ENCODE measurements at places on chromosomes 6 and 20.

- no peak for DNase-seq
These were observed 66.3 kb downstream of the EDN1 start for GRCh38 chr6:12356431-12356830.

- no peak for DNase-seq
These were observed 28.9 kb upstream of the ZNF217 start for GRCh38 chr20:53622247-53623133.

- no peak for DNase-seq
These were observed 10.6 kb upstream of the TTPAL start for GRCh38 chr20:44465001-44465560.

DNA sequence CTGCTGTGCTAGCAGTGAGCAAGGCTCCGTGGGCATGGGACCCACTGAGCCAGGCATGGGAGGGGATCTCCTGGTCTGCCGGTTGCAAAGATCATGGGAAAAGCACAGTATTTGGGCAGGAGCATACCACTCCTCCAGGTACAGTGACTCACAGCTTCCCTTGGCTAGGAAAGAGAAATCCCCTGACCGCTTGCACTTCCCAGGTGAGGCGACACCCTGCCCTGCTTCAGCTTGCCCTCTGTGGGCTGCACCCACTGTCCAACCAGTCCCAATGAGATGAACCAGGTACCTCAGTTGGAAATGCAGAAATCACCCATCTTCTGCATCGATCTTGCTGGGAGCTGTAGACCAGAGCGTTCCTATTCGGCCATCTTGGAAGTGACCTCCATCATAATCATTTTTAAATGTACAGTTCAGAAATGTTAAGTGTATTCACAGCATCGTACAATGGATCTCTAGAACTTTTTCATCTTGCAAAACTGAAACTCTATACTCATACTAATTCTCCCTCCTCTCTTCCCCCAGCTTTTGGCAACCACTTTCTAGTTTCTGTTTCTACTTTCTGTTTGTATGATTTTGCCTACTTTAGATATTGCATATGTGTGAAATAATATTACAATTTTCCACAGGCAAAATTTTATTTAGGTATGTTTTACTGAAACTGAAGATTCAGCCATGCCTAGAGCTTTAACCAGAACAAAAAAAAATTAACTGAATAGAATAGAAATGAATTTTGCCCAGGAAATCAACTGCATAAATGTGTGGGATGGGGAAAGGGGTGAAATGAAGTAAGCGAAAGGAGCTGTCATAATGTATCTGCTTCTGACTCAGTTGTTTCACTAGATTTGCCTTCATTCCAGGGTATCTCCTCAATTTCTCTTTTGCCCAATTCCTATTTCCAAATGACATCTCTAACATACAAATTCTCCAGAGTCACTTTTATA is 100.0 kb downstream of the RWDD2A start:
- no peak for DNase-seq

DNA sequence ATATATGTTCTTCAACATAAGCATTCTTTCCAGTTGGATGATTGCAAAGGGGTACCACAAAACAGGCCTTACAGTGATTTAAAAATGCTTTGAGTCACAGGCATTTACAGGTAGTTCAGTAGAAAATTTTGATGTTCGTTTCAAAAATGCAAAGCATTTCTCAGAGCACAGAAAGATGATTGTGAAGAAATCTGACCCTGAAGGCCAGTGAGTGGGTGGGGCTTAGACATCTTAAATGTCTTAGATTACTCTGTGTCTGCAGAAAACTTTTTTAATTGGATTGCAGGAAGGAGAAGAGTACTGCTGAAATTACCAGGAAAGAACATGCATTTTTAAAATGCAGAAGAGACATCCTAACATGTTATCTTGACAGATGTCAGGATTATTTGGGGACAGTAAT is 268.3 kb downstream of the CDKAL1 start:
- peak; percentile 19 for DNase-seq

GRCh38 chr20:57558614-57559288 is 2.2 kb upstream of the PCK1 start:
- DNase-seq: no peak

DNA sequence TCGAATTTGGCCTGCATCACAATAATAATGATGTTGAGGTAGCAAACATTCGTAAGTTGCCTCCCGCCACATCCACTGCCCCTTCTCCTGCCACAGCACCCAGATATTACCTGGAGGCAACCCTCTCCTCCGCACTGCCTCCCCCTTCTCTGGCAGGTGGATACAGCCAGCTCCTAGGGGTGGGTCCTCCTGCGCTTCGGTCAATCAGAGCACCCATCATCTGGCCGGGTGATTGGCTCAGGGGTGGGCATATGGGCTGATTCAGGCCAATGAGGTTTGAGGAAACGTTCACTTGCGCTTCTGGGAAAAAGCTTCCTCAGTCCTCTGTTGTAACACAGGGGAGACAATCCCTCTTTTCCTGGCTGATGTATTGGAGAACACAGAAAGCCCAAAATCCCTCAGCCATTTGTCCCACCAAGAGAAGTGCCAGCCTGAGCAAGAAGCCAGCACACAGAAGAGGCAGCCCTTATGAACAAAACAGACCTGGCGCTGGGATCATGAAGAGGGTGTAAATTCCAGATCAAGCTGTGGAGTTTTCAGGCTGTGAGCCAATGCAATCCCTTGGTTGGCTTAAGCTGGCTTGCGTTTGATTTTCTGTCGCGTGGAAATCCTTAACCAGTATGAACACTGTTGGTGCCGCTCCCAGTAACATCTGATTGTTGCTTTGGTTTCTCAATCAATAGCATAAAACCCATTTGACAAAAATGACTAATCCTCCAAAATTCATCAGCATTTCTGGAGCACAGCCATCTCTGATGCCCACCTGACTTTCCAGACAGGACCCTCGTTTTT is 82.2 kb downstream of the PRDM1 start:
- DNase-seq: no peak

DNA sequence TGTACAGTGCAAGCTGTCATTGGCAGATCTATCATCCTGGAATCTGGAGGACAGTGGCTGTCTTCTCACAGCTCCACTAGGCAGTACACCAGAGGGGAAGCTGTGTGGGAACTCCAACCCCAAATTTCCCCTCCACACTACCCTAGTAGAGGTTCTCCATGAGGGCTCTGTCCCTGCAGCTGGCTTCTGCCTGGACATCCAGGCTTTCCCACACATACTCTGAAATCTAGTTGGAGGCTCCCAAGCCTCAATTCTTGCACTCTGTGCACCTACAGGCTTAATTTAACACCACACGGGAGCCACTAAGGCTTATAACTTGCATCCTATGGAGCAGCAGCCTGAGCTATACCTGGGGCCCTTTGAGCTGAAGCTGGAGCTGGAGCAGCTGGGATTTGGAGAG is 43.0 kb upstream of the TRIM39 start:
- DNase-seq: no peak

DNA sequence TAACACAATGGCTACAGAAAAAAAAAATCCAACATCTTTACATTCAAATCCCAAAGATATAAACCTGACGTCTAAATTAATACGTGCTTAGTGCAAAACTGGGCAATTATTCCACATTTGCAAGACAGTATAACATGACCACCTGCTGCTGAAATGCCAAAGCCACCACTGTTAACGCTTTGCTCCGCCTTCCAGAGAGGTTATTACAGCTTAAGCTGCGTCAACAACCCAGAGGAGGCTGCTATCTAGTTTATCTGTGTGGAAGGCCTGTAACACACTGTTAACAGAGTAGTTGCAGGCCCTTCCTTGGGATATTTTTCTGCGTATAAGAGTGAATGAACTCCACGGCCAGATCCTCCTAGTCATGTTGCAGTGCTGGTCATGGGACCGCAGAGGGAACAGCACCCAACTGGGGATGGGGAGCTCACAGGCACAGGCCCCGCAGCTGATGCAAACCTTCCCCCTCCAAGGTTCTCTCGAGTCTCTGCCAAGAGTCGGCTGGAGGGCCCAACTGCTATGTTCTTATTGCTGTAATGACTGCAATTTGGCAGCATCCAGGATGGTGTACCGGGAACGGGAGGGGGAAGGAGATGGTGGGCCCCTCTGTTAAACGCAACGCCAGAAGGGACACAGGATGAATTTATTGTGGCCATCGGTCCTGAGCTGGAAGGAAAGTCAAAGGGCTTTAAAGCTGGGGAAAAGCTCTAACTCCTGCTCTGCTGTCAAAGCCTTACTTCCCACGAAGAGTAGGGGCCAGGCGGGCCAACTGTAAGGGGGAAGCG is 993 bp upstream of the NCOA7 start:
- peak; percentile 44 for DNase-seq

- DNase-seq: no peak
These were observed 339.0 kb upstream of the CITED2 start for GRCh38 chr6:139713424-139713823.

- DNase-seq: no peak
These were observed 33.3 kb downstream of the BAK1 start for GRCh38 chr6:33546766-33547165.

- no peak for DNase-seq
These were observed 57.9 kb downstream of the HLA-A start for GRCh38 chr6:30000156-30000791.

- no peak for DNase-seq
These were observed 71.2 kb downstream of the LY86 start for GRCh38 chr6:6659600-6660327.

- no peak for DNase-seq
These were observed 25.7 kb downstream of the NTSR1 start for GRCh38 chr20:62734326-62734725.

DNA sequence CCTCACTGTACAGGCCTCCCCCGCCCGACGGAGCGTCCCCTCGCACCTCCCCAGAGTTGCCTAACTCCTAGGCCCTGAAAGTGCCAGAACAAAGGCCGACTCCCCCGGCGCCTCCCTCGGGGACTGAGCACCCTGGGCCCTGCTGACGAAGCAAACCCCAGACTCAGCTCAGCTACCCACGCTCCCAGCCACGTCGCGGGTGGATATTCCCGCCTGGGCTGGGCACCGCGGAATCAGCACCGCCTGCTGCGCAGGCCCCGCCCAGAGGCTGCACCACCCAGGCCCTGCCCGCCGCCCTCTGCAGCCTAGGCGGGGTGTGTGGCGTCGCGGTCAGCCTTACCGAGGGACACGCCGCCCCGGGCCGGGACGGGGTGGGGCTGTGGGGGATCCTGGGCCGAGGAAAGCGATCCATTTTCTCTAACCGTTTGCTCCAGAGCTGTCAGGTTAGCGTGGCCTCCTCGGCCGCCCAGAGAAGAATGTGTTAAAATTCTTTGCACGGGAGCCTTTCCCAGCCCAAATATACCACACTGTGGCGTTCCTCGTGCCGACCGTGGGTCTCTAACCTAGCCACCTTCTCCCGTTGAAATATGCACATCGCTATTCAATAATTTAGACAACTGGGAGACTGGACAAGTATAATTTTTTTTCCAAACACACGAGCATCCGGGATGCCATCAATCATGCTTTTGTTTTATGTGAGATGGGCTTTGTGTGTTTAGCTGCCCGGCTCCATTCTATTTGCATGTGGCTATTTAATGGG is 31.4 kb downstream of the TFAP2A start:
- DNase-seq: no peak

DNA sequence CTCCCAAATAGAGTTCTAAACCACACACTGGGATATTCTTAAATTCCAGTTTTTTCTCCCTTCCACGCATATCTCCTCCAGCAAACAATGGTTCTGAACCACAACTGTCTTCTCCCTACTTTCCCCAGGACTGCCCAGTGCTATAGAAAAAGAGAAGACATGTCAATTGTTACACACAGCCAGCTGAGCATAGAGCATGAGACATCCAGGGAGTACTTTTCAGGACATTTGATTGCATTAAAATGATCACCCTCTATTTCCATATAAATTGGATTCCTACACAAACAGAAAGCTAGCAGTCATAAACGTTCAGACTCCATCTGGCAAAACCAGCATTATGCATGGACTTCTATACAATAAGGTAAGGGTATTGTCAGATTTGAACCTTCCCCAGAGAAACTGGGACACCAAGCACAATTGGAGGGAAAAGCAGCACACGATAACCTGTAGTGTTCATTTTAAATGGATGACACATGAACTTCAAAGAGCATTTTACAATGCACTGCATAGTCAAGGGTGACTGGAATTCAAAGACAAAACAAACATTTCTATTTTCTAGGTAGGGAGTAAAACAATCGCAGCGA is 93.1 kb upstream of the HEY2 start:
- no peak for DNase-seq

GRCh38 chr6:89357390-89357789 is 4.9 kb upstream of the UBE2J1 start:
- DNase-seq: no peak

- DNase-seq: no peak
These were observed 19.1 kb downstream of the PCK1 start for GRCh38 chr20:57579898-57580447.

Measured in IMR-90 (cell line).